NCI-H2081 (cell line): ENCODE measurements at places on chromosomes 6 and 20.

DNA sequence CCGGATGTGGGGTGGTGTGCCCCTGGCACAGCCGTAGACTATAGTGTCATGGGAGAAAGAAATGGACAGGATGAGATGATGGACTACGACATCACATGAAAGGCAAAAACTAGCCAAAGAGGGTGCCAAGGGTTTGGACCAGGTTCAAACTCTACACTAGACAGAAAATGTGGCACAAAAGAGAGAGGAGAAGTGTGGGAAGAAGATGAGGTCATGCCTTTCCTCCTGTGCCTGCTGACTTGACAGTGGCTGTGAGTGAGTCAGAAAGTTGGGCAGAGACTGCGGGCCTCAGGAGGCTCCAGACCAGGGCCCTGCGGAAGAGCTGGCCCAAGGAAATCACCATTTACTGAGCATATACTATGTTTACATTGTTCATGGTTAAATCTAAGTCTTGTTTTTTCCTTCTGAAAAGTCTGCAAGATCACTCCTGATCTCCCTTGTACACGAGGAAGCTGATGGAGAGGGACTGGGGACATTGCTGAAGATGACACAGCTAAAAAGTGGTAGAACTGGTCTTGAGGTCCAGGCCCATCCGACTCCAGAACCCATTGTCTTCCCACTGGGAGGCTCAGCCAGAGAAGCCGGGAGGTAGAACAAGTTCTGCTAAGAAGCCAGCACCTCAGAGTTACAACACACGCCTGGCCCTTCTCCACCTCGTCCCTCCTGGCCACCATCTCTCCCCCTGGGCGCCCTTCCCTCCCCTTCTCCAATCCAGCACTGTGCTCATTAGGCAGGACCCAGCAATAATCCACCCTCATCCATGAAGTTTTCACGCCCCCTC lies 35.6 kb downstream of the CNKSR3 start:
- DNase-seq, result no peak

- no peak for DNase-seq
Observed at GRCh38 chr6:117137711-117138110, 127.6 kb upstream of the VGLL2 start.

DNA sequence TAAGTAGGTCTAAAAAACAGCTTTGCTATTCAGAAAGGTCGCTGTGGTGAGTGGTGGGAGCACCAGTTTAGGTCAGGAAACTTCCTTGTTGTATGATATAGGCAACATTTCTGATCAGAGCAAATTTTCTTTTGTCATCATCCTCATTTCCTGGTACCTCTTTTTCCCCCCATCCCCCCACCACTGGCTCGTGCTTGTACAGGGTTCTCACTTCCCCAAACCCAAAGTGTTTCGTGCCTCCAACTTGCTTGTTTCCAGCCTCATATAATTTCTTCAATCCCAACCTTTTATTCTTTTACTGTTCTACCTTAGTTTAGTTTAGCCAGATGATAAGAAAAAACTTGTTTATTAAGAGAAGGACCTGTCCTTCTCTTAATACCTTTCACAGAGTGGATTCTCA lies 209.4 kb upstream of the JAG1 start:
- no peak for DNase-seq

- no peak for DNase-seq
Observed at GRCh38 chr20:62876501-62876901, 14.9 kb upstream of the TCFL5 start.

DNA sequence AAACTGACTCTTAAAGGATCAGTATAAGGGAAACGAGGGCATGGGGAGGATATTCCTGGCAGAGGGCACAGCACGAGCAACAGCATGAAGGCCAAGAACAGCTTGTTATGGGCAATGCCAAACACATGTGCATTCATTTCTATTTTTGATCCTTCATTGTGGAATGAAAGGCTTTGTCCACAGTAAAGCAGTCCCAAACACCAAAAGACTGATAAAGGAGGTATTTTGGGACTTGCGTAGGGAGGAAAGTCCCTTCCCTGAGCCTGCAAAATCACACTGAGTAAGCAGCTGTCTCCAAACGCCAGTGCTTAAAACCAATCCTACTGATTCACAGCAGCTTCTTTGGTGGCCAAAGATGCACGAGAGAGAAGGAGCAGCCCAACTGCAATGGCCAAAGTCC lies 138.2 kb downstream of the UNC5CL start:
- no peak for DNase-seq

DNA sequence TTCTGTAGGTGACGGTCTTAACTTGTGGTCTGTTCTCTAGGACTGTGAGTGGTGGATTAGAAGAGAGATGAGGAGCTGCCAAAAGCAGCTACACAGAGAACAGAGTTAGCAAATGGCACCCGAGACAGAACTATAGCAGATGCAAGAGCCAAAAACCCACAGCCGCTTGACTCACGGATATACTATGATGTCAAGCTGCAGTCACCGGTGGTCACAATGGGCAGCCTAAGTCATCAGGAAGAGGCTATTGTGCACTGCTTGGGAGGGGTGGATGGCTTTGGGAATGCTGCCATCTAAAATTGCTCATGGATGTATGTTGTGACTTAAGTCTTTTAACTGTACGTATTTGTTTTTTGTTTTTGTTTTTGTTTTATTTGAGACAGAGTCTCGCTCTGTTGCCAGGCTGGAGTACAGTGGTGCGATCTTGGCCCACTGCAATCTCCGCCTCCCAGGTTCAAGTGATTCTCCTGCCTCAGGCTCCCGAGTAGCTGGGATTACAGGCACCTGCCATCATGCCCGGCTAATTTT lies at the start of gene GTSF1L:
GTSF1L (minus strand) TSS at position 192 of the 528 bp plus-strand sequence. CDS start 308 bp downstream, outside the sequence.
- no peak for DNase-seq

GRCh38 chr6:8131265-8131897 lies 29.0 kb upstream of the EEF1E1 start:
- DNase-seq, result peak; percentile 76

GRCh38 chr20:43404878-43405277 lies 52.8 kb upstream of the SRSF6 start:
- no peak for DNase-seq

- DNase-seq, result no peak
Observed at GRCh38 chr6:22880686-22881433, 311.5 kb downstream of the HDGFL1 start.

DNA sequence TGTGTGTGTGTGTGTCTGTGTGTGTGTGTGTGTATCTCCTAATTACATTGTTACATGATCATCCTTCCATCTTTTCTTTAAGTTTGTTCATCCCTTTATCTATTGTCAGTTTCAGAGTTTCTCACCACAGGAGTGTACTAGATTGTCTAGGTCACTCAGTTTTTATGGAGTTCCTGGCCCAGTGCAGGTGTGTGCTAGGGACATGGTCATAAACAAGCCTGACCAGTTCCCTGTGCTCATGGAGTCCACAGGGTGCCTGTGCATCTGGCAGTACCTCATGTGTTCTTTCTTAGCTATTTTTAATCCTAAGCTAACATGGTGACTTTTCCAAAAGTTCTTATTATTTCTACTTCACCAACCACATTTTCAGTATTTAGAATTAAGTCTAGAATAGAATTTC lies 43.9 kb downstream of the PHACTR2 start:
- DNase-seq, result no peak

GRCh38 chr6:57254055-57254717 lies 32.1 kb upstream of the RAB23 start:
- DNase-seq, result no peak
